CD4-positive, CD25-positive, alpha-beta regulatory T cell (primary cell): ENCODE measurements at places on chromosomes 2 and 18. TPM values are rescaled to one million over a fixed set of nuclear protein-coding genes. Genes with fewer than 3 reads are reported as not detected.

DNA sequence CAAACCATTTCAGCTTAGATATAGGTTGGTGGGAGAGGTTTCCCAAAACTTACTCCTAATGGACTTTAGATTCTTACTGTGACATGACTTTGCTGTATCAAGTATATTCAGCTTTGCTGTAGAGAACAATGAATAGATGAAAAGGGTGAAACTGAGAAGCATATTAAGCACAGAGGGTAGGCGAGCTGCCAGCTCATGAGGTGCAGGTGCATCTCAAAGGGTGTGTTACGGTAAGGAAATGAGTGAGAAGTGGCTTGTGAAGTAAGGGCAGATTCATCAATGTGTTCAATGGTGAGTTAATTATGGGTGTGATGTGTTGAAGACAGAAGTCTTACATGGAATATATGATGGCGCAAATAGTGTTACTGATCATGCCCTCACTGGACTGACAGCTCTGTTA is 49.3 kb downstream of the CD8B2 start:
- no peak overlapping the region for H3K27ac ChIP-seq
- no peaks in the 10 kb centered on the region for H3K4me1 ChIP-seq
- H3K27me3 ChIP-seq, result no peaks in the 10 kb centered on the region
- H3K36me3 ChIP-seq, result no peaks in the 10 kb centered on the region
- H3K4me3 ChIP-seq, result no peak overlapping the region
- no peak for DNase-seq

The RNF144A gene
- polyA plus RNA-seq, result 5.3 TPM

- no peaks in the 10 kb centered on the region for H3K27me3 ChIP-seq
- DNase-seq, result peak; percentile 53
- no peak overlapping the region for H3K27ac ChIP-seq
- no peaks in the 10 kb centered on the region for H3K4me1 ChIP-seq
Measured at GRCh38 chr2:137865954-137866540, 98.2 kb upstream of the HNMT start.

DNA sequence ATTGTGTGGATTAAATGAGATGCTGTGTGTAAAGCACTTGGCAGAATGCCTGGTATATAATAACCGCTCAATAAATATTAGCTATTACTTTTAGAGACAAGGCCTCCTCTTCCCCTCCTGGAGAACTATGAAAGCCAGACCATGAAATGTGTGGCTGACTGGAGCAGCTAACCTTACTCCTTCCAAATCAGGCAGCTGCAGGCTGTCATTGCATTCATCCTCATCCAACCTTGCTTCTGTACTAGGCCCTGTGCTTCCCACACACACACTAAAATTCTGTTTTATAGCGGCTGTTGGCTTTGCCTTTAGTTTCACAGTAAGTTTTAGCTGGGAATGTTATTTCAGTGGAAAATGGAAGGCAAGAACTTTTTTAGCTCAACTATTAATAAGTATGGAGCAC is 10.2 kb upstream of the SP9 start:
- peaks cover 32% of the 10 kb centered on the region for H3K27me3 ChIP-seq
- peaks cover 28% of the 10 kb centered on the region for H3K4me1 ChIP-seq
- H3K4me3 ChIP-seq, result no peak overlapping the region
- no peak for DNase-seq
- no peaks in the 10 kb centered on the region for H3K36me3 ChIP-seq

GRCh38 chr18:7896805-7897518 is 329.8 kb downstream of the PTPRM start:
- no peak for DNase-seq
- no peaks in the 10 kb centered on the region for H3K4me1 ChIP-seq
- no peaks in the 10 kb centered on the region for H3K27me3 ChIP-seq

GRCh38 chr2:191691016-191691735 is 13.2 kb downstream of the NABP1 start:
- H3K4me3 ChIP-seq, result peak overlapping the region; percentile 53
- peak overlapping the region; percentile 60 for H3K27ac ChIP-seq
- H3K27me3 ChIP-seq, result no peaks in the 10 kb centered on the region
- DNase-seq, result peak; percentile 74
- H3K36me3 ChIP-seq, result peaks cover 39% of the 10 kb centered on the region

DNA sequence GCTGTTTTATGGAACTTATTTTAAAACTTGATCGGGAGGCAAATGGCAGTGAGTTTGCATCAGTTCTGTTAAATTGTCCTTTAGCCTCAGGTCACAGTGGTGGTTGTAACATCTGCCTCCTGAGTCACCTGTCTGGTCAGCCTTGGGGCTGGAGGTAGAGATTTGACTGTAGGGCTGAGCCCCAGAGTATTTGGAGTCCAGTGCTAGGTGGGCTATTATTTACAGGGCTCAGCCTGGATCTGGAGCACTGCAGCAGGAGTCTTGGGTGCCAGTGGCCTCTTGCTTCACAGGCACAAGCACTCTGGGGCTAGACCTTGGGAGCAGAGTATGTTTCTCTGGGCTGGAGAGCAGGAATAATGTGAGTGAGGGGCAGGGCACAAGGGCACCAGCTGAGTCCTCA is 32.8 kb downstream of the TCF7L1 start:
- no peak for DNase-seq
- H3K27ac ChIP-seq, result no peak overlapping the region
- H3K36me3 ChIP-seq, result no peaks in the 10 kb centered on the region

- H3K4me3 ChIP-seq, result no peak overlapping the region
- H3K27ac ChIP-seq, result no peak overlapping the region
- H3K36me3 ChIP-seq, result no peaks in the 10 kb centered on the region
Measured at GRCh38 chr2:162492225-162492624, 148.3 kb downstream of the GCA start.

The ITPRIPL1 gene
- 17.5 TPM for polyA plus RNA-seq

The PID1 gene
- 0.09 TPM for polyA plus RNA-seq

GRCh38 chr2:132374551-132374950 is 42.1 kb upstream of the GPR39 start:
- DNase-seq, result no peak
- H3K27ac ChIP-seq, result no peak overlapping the region
- no peaks in the 10 kb centered on the region for H3K27me3 ChIP-seq
- H3K4me3 ChIP-seq, result no peak overlapping the region
